AG08395 (cell line): ENCODE measurements at places on chromosomes 16 and 17.

DNA sequence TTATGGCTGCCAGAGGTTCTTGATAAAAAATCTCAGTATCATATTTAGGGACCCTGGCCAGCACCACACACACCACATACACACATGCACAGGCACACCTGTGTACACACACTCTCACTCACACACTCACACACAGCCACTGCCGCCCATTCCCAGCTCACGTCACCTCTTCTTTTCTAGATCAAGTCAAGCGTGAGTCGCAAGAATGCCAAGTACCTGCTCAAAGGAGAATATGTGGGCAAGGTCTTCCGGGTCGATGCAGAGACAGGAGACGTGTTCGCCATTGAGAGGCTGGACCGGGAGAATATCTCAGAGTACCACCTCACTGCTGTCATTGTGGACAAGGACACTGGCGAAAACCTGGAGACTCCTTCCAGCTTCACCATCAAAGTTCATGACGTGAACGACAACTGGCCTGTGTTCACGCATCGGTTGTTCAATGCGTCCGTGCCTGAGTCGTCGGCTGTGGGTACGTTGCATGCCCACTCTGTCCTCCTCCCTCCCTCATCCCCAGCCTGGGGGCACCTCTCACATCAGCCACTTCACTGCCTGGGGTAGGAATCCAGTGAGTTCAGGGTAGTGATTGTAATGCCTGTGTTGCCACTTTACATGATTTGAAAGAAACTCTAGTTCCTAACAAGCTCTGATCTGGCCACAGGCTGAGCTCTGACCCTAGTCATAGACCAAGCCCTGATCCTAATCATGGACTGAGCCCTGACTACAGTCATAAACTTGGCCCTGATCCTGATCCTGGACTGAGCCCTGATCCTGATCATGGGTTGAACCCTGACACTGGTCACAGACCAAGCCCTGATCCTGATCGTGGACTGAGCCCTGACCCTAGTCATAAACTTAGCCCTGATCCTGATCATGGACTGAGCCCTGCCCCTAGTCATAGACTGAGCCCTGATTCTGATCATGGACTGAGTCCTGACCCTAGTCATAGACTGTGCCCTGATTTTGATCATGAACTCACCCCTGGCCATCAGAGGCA, 20.4 kb downstream of the CDH5 start:
- no peak for DNase-seq

GRCh38 chr17:9810100-9810949, 11.6 kb downstream of the GSG1L2 start:
- no peak for DNase-seq

DNA sequence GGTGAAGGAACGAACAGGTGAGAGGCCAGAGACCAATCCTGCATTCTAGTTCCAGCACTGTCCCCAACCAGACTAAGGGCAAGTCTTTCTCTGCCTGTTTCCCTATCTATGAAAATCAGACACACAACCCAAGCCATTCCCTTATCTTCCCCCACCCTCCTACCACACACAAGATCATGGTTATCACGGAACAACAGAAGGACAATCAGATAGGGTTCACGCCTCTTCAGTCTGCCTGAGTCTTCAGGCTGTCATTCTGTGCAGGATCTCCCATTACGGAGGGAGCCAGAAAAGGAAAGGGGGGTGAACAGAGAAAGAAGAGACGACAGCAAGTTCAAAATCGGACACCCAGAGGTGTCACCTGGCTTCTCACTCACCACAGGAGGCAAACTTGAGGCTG, 11.1 kb downstream of the TLE7 start:
- no peak for DNase-seq

DNA sequence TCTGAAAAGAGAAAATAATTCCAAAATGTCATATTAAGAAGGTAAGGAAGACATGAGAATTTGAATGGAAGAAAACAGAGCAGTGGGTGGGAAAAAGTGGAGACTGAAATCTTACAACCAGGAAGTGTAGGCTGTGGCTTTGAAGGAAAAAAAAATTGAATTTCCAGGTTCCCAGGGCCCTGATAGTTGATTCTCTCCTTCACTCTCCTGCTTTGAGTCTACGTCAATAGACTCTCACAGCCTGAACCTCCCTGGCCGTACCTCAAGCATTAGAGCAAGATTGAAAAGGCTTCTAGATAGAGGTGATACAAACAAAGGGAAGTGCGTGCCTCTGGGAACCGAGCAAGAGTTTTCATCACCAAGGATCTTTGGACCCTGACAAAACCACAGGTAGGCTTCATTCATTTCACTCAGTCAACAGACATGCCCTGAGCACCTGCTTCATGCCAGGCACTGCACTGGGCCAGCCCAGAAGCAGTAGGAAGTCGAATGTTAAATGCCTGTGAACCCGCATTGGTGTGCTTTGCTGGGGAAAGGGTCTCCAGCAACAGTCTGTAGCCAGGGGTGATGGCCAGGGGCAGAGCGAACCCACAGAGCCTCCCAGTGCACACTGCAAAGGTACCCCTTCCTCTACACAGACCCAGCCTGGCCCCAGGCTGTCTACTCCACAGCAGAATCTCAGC, 163.9 kb downstream of the SLC39A11 start:
- no peak for DNase-seq

DNA sequence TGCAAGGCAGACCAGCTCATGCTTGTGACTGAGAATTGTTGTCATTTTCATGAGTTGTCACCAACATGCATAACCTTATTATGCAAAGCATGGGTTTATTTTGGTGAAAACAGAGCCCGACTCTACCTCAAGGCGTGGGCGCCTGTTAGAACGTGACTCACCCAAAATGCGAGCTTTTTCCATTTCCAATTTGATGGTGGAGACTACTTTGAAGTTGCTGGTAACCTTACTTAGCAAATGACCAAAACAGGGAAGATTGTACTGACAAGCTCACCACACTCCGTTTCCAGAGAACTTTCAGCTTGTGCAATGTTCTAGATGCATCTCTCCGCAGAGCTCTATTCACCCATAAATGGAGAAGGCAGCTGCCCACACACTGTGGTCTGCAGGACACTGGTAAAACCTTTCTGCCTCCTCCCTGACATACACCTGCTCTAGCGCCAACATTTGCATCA, 284.5 kb downstream of the MAF start:
- no peak for DNase-seq

GRCh38 chr17:77323413-77324171, 182.8 kb downstream of the SEC14L1 start:
- DNase-seq: peak; percentile 28

- peak; percentile 88 for DNase-seq
These were observed 26.0 kb downstream of the NME3 start for GRCh38 chr16:1745181-1745899.

DNA sequence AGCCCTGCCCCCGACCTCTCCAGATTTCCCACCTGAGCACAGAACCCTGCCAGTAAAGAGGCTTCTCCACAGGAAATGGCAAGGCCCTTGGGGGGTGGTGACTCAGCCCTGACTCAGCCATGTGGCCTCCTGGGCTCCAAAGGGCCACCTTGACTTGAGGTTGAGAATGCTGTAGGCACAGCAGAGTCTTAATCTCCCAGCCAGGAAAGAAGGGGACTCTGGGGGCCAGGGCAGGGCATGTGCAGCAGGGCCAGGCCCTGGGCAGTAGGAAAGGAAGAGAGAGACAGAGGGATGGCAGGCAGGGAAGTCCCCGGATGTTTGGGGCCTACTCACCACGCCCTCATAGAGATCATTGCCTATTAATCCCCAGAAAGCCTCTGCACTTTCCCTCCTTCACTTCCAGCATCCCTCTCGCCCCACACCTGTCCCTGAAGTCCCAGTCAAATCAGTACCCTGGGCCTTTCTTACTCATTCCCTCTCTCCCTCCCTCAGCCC, 4.8 kb upstream of the ITGA3 start:
- peak; percentile 75 for DNase-seq

GRCh38 chr17:6583411-6583810, 27.1 kb upstream of the PITPNM3 start:
- no peak for DNase-seq

DNA sequence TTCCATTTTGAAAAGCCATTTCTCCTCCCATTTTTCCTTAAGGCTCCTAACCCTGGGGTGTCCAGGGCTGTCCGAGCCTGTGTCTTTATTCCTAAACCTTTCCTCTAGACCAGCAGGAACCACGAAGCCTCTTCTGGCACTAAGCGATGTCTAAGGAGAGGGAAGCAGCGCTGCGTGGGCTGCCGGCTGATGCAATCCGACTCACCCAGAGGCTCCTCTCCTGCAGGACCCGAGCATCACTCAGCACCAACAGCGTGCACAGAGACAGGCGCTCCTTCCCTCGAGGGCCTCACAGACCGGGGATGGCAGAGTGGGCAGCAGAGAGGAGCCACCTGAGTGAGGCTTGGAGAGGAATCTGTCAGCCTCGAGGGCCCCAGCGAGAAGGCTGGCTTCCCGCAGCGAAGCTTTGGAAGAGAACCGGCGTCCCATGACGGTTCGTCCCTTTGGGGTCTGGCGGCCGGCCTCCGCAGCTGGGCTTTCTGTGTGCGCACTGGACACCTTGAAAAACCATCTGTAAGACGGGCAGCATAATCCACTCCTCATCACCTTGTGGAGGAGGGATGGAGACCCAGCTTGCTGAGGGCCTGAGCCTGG, 174.3 kb downstream of the FOXL1 start:
- DNase-seq: no peak

DNA sequence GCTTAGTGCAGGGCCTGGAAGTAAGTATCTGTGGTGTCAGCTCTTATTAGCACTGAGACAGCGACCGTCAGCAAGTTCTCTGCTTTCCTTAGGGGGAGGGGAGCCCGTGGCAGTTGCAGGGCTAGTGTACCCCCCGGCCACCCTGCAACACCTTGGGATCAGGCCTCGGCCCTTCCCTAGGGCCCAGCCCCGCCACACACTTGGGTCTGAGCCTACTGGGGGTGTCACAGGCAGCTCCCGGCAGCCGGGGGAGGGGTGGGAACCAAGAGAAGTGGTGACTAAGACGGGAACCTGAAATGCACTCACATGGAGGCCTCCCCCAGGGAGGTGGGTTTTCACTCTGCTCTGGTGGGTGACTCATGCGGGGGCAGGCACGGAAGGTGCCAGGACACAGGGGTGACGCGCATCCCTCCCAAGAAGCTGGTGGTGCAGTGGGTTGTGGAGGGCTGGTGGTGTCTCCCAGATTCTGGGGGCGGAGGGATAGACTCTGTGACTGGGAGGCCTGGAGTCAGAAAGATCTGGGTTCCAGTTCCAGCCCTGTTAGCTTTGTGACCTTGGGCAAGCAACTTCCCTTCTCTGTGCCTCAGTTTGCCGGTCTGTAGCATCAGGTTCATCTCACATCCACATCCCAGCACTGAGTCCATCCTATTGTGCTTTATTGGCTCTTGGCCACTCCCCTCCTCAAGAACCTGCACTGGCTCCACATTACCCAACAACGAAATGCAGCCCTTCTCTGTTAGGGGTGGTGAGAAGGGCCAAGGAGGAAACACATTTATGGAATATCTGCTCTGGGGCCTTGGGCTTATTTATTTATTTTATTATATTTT, 44.5 kb downstream of the LAT start:
- peak; percentile 86 for DNase-seq

DNA sequence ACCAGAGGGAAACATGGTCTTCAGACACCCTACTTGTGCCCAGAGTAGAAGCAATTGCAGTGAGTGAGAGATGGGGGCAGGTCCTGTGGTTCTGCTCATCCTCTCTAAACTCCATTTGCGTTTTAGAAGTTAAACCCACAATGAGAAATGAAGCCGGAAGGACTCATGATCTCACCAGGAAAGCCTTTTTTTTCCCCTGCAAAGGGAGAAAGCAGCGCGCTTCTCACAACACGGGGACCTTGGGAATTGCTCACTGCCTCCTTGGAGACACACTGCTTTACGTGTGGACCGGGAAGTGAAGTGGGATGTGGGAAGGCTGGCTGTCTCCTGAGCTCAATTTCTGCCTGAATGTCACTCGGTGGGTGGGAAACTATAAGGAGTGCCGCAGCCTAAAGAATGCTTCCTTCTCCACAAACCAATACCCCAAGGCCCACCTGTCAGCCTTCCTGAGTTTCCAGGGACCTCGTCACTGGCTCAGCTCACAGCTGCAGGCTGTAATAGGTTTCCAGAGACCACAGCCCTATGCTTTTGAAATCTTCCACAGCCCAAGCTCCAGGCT, 365.4 kb downstream of the XYLT1 start:
- peak; percentile 14 for DNase-seq

DNA sequence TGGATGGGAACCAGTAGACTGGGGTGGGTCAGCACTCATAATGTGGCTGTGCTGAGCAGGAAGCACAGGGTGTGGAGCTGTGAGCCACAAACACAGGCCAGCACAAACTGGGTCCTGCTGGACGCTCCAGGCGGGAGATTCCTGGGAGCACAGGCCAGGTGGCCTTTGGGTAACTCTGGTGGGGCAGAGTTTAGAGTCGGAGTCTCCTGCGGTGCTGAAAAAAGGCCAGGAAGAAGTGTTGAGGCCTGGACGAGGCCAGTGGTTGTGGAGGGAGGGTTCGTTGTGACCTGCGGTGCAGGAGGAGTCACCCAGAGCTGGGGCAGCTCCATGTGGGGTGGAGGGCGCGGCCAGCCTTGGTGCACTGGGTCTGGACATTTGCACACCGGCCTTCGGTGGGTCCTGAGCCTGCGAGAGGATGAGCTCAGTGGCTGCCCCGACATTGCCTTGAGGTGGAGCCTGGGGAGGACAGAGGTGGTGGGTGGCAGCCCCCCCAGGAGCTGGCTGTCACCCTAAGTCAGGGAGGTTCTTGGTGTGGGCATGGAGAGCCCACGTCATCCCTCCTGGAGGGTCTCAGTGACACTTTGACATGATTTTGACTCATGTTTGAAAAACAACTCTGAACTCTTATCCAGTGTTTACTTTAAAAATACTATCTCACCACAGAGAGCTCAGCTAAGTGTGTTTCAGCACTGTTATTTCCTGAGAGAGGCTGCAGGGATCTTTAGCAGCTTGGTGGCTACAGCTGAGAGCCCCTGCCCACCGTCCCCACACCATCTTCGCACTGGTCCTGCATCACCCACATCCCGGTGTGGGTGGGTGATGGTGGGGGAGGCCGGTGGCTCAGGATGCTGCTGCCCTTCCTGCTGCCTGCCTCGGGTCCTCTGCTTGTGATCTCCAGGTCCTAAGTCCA, 98.7 kb downstream of the NPIPB11 start:
- no peak for DNase-seq
